Bronchial epithelial cell (primary cell): ENCODE measurements at places on chromosomes 5 and 9.
A peak's percentile ranks its signal among the peaks of the same experiment; 100 is the strongest.

GRCh38 chr5:159097784-159098602 lies 1.7 kb downstream of the EBF1 start:
- no peak for DNase-seq

GRCh38 chr9:72309364-72310133 lies 55.5 kb downstream of the ZFAND5 start:
- DNase-seq: peak; percentile 76

- DNase-seq: no peak
Observed at GRCh38 chr9:136820971-136821825, 13.4 kb downstream of the RABL6 start.

DNA sequence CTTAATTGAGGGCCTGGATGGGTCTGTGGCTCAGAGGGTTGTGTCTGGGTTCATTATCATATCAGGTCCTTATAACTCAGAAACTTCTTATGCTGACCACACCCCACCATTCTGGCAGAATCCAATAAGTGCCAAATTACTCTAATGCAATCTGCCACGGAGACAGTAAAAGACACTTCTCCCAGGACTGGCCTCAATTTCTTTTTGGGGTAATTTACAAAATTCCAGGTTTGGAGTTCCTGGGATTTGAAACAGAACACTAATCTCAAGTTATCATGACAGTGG lies 187.8 kb downstream of the GNAQ start:
- DNase-seq: no peak

- no peak for DNase-seq
Observed at GRCh38 chr5:111238431-111239225, 14.4 kb downstream of the CAMK4 start.

GRCh38 chr9:126695701-126696400 lies 82.1 kb downstream of the LMX1B start:
- no peak for DNase-seq

DNA sequence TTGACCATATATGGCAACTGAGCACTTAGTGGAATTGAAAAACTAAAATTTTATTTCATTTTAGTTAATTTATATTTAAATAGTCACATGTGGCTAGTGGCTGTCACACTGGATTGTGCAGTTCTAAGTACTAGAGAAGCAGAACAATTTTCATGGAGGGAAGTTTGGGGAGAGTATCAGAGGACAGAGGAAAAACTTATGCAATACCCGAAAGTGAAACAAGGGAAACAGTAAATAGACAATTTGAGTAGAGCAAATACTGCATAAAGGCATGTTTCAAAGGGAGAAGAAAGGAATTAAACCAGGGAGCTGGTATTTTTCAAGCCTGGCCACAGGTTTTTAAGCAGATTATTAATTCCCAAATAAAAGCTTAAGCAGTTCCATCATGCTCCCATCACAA lies 590.5 kb upstream of the RORB start:
- DNase-seq: no peak

- no peak for DNase-seq
Observed at GRCh38 chr5:110623874-110624273, 102.6 kb downstream of the TMEM232 start.

- DNase-seq: no peak
Observed at GRCh38 chr9:89351584-89352300, 33.4 kb downstream of the SECISBP2 start.

DNA sequence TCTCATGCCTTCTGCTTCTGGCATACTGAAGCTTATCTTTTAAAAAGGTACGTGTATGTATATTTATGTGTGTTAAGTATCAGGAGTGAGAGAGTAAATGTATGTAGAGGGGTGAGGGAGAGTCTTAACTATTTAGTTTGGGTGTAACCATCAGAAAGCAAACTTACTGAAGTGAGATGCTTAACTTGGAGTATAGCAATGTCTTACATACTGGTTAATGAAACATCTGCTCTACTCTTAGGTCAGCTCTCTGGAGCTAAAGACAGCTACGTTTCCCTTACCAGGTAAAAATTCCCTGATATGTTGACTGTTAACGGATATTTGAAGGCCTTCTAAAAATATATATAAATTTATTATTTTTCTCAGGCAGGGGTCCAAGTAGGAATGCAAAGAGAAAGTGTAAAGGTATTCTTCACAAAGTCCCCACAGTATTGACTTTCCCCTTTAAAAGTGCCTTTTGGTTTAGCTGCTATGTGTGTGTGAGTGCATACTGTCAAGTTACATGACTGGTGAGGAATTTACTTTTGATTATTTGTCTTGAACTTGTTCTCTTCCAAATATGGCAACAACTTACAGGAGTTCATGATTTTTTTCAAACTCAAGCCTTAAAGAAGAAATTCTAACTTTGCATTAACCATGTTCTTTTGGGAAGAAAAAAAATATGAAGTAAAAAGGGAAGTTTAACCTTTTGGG lies 12.3 kb upstream of the C5orf24 start:
- no peak for DNase-seq

GRCh38 chr5:28750251-28750650 lies 1711.9 kb upstream of the CDH9 start:
- no peak for DNase-seq

DNA sequence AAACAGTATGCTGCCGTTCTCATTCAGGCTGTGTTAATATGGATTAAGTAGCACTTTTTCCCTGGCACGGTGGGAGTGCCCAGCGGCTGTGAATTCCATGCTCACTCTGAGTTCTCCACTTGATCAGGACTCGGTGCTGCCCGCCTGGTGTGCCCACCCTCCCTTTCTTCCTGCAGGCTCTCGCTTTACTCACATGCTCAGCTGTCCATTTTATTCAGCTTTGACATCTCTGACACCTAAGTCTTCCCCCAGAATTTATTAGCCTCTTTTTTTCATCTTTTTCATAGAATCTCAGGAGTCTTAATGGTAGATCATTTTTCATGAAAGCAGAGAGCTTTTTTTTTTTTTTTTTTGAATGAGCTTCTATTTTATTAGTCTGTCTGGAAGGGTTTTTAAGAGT lies 626.5 kb downstream of the IRX1 start:
- no peak for DNase-seq

- DNase-seq: peak; percentile 64
Observed at GRCh38 chr9:121285835-121286687, 18.1 kb downstream of the GSN start.

- no peak for DNase-seq
Observed at GRCh38 chr5:115961381-115962238, 665 bp upstream of the LVRN start.

GRCh38 chr5:71011194-71011792 lies 13.8 kb downstream of the NAIP start:
- DNase-seq: no peak

GRCh38 chr9:95486318-95486717 lies 30.5 kb downstream of the PTCH1 start:
- no peak for DNase-seq

GRCh38 chr5:140967226-140967893 lies 1.1 kb downstream of the PCDHAC2 start:
- DNase-seq: no peak

- DNase-seq: peak; percentile 80
Observed at GRCh38 chr5:72015103-72015548, 92.1 kb upstream of the MAP1B start.

- DNase-seq: no peak
Observed at GRCh38 chr5:124706729-124707361, 39.6 kb downstream of the ZNF608 start.

DNA sequence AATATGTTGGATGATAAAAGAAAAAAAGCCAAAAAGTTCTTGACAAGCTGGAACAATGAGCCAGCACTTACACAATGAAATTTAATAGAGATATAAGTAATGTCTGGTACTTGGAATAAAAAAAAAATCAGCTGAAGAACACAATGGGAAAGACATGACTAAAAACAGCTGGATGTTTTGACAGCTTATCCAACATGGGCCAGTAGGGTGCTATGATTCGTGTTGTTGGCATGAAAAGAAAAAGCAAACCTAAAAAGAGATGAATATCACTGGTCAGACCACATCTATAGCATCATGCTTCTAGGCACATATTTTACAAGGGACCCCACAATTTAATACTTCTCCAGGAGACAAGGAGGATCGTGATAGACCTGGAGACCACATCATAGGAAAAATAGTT lies 175.3 kb downstream of the ARL15 start:
- no peak for DNase-seq

DNA sequence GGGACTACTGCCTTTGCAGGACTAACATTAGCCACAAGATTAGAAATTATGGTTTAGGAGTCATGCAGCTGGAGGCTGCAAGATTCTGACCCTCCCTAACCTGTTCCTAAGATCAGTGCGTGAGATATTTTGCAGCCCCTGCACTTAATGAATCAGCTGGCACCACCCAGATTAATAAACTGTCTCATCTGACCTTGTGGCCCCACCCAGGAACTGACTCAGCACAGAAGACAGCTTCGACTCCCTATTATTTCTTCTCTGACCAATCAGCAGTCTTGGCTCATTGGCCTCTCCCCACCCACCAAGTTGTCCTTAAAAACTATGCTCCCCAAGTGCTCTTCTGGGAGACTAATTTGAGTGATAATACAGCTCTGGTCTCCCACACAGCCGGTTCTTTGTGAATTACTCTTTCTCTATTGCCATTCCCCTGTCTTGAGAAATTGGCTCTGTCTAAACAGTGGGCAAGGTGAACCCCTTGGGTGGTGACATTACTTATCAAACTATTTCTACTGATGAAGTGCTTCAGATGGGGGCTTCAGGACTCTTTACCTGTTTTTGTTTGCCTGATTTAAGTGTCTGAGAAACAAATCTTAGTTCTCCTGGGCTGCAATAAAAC lies 17.0 kb downstream of the CTSL start:
- DNase-seq: peak; percentile 79

DNA sequence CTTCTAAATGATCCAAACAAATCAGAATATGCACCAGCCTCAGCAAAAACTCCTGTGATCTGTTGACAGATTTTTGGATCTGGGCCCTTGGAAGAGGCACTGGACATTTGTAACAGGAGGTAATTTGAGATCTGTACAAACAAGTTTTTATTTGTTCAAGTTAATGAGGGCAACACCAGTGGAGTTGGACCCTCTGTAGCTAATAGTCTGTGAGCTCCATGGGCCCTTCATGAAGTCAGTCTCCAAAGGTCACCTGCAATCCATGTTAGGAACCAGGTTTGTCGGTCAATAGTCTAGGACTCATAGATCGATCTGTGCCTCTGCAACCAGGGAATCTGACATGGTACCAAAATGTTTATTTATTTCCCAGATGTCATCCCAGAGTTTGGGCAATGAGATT lies 40.9 kb downstream of the PAM start:
- DNase-seq: no peak

- DNase-seq: peak; percentile 8
Observed at GRCh38 chr5:3595006-3595961, at the start of gene IRX1. Gene IRX1, plus strand, starts transcription at chr5:3595832. Its CDS starts 274 bp downstream, at chr5:3596106.

- peak; percentile 93 for DNase-seq
Observed at GRCh38 chr9:92506184-92506857, 24.0 kb upstream of the ASPN start.

DNA sequence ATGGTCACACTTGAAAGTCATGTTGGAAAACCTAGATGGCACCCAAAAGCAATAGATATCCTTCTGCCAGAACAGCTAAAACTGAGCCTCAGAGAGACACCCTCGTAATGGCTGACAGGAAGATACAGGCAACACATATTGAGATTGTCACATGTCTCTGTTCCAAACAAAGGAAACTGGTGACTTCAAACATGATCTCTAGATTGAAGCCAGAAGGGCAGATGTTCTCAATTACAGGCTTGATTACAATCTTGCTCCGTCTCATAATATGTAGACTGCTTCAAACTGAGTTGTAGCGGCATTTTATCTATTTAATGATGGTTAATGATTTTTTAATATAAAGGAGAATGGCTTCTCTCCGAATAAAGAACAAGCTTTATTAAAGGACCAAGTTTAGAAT lies 774.3 kb downstream of the KCTD16 start:
- DNase-seq: no peak

- peak; percentile 33 for DNase-seq
Observed at GRCh38 chr9:97768746-97769145, 71.6 kb upstream of the XPA start.

- DNase-seq: no peak
Observed at GRCh38 chr9:35937227-35937626, 20.7 kb downstream of the OR2S2 start.

DNA sequence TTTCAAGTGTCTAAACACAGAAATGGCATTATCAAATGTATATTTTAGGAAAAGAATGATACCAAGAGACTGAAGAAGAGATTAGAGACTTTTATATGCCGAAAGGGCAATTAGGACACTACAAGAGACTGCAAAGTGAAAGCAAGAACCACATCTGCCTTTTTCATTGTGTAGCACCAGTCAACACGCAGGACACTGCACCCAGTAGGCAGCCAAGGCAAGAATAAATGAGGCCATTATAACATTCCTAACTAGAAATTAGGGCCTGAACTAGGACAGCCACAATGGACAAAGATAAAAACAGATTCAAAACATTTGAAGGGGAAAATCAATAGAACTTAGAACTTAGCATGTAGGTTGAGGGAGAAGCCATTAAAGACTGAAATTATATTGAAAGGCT lies 10.8 kb downstream of the CETN3 start:
- no peak for DNase-seq

DNA sequence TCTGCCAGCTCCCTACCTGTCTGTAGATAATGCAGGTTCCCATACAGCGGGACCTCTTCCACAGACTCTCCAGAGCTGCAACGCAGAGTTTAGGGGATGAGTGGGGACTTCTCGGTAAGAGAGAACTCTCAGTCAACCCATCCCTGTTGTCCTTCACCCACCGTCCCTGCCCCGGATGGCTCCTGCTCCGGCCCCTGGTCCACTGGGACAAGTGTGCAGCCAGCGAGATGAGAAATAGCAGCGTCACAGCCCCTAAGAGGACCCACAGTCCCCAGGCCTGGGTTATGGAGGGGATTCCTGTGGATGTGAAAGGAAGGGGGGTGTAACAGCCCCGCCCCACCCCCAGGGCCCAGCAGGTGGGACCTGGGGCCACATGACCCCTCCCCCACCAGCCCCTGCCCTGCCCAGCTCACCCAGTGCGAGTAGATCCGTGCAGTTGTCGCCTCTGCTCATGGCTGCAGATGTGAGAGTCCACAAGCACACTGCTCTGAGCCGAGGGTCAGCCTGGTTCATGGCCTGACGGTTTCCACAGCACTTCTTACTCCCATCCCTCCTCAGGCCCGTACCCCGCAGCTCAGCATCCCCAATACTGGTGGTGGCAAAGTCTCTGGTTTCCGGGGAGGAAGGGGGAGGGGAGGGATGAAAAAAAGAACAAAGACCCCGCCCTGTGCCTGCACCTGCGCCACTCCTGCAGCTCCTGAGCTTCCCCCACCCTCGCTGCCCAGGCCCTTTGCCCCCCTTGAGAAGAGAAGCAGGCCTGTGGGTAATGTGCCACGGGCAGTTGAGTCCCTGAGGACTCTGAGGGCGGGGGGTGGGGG lies at the start of gene SIT1:
Gene SIT1 (minus strand): TSS at position 591 of the 818 bp plus-strand sequence. CDS start 78 bp downstream, at position 513.
- no peak for DNase-seq

- no peak for DNase-seq
Observed at GRCh38 chr5:129906177-129906887, 2.1 kb downstream of the CHSY3 start.
